A172 (cell line): ENCODE measurements at places on chromosomes 2 and 18. TPM values are rescaled to one million over a fixed set of nuclear protein-coding genes. Genes with fewer than 3 reads are reported as not detected.
A peak's percentile ranks its signal among the peaks of the same experiment; 100 is the strongest.

NAPG gene
- 48.6 and 65.8 TPM in 2 replicates for total RNA-seq

DNA sequence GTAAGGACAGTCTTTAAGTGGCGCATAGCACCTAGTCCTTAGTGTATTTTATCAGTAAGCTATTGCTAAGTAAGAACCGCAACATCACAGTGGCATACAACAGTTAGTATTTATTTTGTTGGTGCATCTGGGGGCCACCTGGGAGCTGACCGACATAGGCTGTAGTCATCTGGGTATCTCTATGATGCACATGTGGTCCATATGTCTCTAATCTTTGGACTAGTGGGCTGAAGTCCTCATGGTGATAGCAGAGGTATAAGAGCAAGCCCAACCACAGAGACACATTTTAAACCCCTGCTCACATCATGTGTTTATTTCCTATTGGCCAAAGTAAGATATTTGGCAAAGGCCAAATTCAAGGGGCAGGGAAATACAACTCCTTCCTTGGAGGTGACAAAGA is 2.9 kb downstream of the CAMKMT start:
- DNase-seq, result no peak

DNA sequence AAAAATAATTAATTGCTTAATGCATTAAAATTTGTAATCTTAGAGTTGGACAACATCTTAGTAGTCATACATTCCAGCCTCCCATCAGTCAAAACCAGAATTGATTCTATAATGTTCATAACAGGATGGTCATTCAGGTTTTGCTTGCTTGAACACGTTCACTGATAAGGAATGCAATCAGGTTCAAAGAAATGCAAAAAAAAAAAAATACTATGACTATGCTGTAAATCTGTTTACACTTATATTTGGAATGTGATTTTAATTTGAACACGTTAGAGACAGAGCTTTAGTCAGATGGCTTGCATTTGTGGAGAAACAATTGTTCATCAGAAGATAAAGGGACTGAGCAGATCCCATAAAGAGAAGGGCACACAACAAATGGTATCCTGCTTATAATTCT is 131.3 kb upstream of the UNC80 start:
- no peak for DNase-seq

LAMA1 gene
- total RNA-seq, result 4.4 and 7.2 TPM in 2 replicates

GRCh38 chr2:33421820-33422219 is 54.6 kb upstream of the RASGRP3 start:
- DNase-seq, result peak; percentile 83

DNA sequence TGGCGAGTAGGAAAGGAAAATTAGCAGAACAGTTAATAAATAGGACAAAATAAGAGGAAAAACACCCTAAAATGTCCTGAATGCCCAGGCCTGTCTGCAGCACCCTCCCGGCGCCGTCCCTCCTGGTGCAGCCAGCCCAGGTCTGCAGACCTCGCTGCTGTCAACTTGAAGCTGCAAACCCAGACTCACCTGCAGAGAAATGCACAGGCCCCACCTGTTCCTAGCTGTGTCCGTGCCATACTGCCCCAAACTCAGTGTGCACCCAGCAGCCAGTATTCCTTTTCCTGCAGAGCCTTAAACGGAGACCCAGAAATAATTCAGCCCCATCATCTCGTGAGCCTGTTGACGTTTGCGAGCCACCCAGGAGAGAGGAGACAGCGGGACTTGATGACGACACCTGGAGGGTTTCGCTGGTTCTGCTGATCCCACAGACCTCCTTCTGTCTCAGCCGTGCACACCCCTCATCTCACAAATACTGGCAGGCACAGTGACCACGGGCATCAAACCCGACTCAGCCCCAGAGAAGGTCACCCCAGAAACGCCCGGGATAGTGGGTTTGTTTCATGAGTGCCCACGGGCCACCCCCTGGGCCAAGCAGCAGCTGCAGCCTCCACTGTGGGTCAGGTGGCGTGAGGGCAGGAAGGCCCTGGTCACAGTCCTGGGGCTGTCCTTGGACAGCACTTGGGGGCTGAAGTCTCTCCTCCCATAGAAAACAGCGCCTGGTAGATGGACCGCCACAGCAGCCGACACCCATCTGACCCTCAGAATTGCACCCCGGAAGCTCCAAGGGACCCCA is 239.5 kb upstream of the SALL3 start:
- no peak for DNase-seq

DNA sequence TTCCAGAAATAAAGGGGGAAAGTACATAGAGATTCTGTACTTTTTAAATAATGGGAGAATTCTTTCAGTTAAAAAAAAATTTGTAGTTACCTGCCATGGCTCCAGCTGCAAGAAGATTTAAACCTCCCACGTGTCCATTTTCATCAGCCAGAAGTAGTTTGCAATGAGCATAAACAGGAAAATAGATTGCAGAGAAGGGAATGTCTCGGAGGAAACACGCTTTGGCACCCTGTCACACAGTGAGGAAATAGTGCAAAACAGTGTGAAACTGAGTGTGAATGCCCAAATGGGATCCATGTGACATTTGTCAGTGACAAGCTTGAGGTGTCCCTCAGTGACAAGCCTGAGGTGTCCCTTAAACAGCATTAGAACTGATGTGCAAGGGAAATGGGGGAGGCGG is 102.7 kb downstream of the SLC25A12 start:
- DNase-seq, result no peak

- DNase-seq, result no peak
These were observed 5.9 kb downstream of the MDH1 start for GRCh38 chr2:63594660-63595059.

DNA sequence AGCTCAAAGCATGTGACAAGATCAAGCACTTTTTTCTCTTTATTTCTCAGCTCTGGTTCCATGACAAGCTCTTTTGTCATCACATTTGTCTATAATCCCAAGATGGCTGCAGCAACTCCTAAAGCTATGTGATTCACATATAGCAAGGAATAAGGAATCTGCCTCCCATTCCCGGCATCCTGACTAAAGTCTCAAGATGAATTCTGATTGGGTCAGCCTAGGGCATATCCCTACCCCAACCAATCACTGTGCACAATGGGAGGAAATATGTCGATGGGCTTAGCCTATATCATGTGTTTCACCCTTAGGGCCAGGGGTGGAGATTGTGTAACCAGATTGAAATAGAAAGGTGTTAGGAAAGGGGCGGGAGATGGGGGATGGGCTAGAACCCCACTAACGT is 23.1 kb upstream of the COLEC12 start:
- no peak for DNase-seq

GRCh38 chr2:227871375-227871791 is at the start of gene DAW1:
DAW1 (plus strand) TSS chr2:227871631; CDS start chr2:227871690, 59 bp downstream.
- no peak for DNase-seq

- no peak for DNase-seq
These were observed 2.1 kb downstream of the COL6A3 start for GRCh38 chr2:237411683-237412423.

PHOSPHO2 gene
- 12.6 and 13.5 TPM in 2 replicates for total RNA-seq
